ENCODE measurements at places on chromosomes 16 and 17. TPM values are rescaled to one million over a fixed set of nuclear protein-coding genes. Genes with fewer than 3 reads are reported as not detected.

TEX19 gene
- polyA plus RNA-seq = 0.35 TPM

AIPL1 gene
- polyA plus RNA-seq = not detected

LGALS9B gene
- polyA plus RNA-seq = not detected

CD300LB gene
- polyA plus RNA-seq = 0.01 TPM

CDH13 gene
- 13.8 TPM for polyA plus RNA-seq

LPO gene
- 0.01 TPM for polyA plus RNA-seq

ZNF594 gene
- 1.2 TPM for polyA plus RNA-seq

GIT1 gene
- polyA plus RNA-seq = 24.3 TPM

PPP1R27 gene
- polyA plus RNA-seq = 296 TPM

PHF12 gene
- polyA plus RNA-seq = 7.3 TPM

TP53TG3B gene
- not detected for polyA plus RNA-seq

ADAP2 gene
- polyA plus RNA-seq = 1.1 TPM

TXNL4B gene
- polyA plus RNA-seq = 8.3 TPM

STH gene
- not detected for polyA plus RNA-seq

ANKS3 gene
- polyA plus RNA-seq = 14.2 TPM

SULT1A1 gene
- 6.3 TPM for polyA plus RNA-seq

AANAT gene
- polyA plus RNA-seq = 0.09 TPM

FOXL1 gene
- polyA plus RNA-seq = 0.18 TPM

CACNA1G gene
- 0.04 TPM for polyA plus RNA-seq

SCARF1 gene
- polyA plus RNA-seq = 2.0 TPM

CBFA2T3 gene
- polyA plus RNA-seq = 2.6 TPM

NLE1 gene
- polyA plus RNA-seq = 10.6 TPM

LRRC37B gene
- 1.5 TPM for polyA plus RNA-seq

ZFPM1 gene
- polyA plus RNA-seq = 0.56 TPM

KRT36 gene
- not detected for polyA plus RNA-seq

HOXB9 gene
- 0.03 TPM for polyA plus RNA-seq

PERCC1 gene
- polyA plus RNA-seq = not detected

NPW gene
- 0.14 TPM for polyA plus RNA-seq

TBC1D3G gene
- 2.8 TPM for polyA plus RNA-seq

KCNJ18 gene
- not detected for polyA plus RNA-seq

NPB gene
- 0.73 TPM for polyA plus RNA-seq

FOXC2 gene
- 0.16 TPM for polyA plus RNA-seq

ADAD2 gene
- polyA plus RNA-seq = 0.18 TPM

RND2 gene
- polyA plus RNA-seq = 0.09 TPM

POLG2 gene
- 12.2 TPM for polyA plus RNA-seq

ZNF205 gene
- polyA plus RNA-seq = 4.6 TPM

WDR45B gene
- 21.4 TPM for polyA plus RNA-seq

CACNG3 gene
- polyA plus RNA-seq = 0.03 TPM

All from psoas muscle (tissue), 8 donors.